ENCODE measurements at places on chromosomes 1 and 21.
A peak's percentile ranks its signal among the peaks of the same experiment; 100 is the strongest.

- no peak for DNase-seq
These were observed 47.1 kb upstream of the CYP2J2 start for GRCh38 chr1:59973719-59974118.

DNA sequence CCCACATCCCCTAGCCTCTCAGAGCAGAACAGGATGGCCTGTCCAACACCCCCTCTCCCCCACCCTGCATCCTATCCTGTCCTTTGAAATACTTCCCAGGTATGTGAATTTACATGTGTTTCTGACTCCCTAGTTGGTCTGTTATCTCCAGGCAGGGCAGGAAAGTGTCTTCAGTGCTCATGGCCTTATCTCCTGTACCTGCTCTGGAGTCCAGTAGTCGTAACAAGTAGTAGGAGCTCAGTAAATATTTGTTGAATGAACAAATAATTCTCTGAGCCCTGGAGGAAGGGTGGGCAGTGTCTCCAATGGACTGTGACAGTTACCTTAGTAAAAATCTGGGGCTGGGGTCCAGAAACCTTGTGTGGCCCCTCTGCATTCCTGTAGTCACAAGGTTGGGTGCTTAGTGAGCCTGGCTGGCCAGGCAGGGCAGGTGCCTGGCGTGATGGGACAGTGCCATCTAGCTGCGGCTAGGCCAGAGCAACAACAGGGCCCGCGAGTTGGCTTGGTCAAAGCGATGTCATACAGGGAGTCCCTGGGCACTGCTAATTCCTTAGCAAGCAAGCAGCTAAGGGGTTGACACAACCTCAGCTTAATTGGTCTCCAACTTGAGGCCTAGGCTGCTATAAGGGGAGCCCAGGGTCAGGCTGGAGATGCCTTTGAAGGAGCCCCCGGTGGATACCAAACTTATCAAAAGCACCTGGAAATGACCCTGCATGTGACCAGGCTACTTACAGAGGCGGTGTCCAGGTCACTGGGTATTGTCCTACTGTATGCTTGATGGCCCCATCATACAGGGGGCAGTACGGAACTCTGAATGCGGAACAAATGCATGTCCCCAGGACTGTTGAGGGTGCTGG lies 89.0 kb upstream of the PPM1J start:
- peak; percentile 47 for DNase-seq

DNA sequence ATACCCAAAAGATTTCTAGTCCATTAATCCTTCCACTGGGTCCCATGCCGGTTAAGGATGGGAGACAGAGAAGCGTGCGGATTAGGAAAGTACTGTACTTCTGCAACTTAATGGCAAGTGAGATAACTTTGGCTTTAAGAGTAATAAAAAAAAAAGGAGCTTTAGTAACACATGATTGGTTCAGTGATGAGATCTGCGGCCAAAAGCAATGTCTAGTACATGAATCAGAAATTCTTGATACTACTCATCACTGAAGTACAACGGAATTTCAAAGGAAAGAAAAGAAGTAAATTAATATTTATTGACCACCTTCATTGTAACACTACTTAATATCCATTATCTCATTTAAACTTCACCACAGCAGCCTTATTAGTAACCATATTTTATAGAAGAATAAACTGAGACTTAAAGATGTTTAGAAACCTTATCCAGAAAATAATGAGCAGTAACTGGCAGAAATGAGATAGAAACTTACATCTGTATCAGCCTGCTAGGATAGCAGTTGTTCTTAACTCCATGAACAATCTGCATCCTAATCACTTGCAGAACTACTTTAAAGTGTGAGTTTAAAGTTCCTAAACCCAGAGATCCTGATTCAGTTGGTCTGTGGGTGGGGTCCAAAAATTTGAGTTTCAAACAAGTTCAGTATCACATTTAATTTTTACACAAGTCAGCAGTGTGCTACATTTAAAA lies 14.1 kb upstream of the NUF2 start:
- no peak for DNase-seq

DNA sequence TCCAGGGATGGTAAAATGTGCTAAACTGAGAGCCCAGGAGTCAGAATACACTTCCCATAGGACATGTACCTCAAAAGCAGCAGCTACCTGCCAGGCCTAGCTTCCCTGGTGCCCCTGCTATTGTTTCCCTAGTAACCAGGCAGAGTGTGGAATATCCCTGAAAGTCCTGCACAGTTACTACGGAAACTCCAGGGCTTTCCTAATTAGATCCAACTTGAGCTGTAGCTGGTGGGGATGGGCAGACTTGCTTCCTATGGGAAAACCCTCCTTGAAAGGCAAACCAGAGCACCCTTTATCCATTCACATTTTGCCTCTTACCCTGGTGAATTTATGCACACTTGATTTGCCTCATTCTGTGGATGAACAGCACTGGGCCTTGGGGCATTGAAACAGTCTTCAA lies 559.9 kb upstream of the PBX1 start:
- DNase-seq = no peak

DNA sequence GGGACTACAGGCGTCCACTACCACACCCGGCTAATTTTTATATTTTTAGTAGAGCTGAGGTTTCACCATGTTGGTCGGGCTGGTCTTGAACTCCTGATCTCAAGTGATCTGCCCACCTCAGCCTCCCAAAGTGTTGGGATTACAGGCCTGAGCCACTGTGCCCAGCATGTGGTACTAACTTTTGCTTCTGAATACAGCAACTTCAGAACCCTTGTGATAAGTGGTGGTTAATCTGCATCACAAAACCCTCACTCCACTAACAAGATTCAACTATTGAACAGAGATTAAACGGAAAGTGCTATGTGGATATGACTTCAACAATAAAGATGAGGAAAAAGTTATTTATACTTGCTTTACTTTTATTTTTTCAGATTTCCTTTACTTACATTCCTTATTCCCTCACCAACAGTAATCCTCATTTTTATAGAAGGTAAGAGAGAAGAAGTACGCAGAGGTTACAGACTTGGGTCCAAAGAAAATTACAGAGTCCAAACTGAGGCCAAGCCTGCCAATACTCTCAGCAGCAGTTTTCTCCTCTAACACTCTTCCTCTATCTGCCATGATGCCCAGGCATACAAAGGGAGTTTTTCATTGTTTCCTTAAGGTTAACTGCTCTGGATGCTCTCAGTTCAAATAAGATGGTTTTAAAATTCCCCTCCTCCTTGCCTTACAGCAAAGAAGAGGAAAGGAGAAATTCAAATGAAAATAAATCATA lies 44.3 kb downstream of the SLC16A1 start:
- no peak for DNase-seq

- DNase-seq = peak; percentile 30
These were observed 64.0 kb upstream of the HMCN1 start for GRCh38 chr1:185670187-185670627.

DNA sequence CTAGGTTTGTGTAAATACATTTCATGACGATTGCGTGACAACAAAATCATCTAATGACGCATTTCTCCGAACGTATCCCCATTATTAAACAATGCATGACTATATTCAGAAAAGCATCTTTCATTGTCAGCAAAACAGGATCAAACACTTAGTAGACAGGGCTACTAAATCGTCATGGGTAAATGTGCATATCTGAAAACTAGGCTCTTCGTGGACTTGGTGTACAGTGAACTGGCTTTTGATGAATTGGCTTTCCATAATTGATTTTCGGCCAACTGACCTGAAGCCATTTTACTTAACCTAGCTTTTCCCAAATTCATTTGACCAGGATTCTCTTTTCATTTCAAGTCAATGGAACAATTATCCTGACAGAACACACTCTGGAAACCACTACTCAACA lies 665.0 kb downstream of the SMYD3 start:
- no peak for DNase-seq

GRCh38 chr1:58896246-58897183 lies 112.7 kb upstream of the JUN start:
- no peak for DNase-seq

DNA sequence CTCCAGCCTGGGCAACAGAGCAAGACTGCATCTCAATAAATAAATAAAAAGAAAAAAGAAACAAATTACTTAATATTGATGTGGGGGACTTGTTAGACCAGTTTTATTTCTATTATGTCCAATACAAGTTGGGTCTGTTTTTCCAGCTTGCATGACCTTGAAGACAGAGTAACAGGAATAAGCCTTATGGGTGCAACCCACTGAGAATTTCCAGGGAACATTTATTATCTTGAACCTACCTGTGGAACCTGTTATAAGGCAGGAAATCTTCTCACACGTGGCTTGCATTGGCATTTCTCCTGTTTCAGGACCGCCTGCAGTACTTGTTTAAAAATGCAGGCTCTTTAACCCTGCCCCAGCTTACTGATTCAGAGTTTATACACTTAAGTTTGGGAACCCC lies 64.0 kb downstream of the ZBTB17 start:
- no peak for DNase-seq

GRCh38 chr1:158257888-158258287 lies 3.7 kb downstream of the CD1A start:
- DNase-seq = no peak

DNA sequence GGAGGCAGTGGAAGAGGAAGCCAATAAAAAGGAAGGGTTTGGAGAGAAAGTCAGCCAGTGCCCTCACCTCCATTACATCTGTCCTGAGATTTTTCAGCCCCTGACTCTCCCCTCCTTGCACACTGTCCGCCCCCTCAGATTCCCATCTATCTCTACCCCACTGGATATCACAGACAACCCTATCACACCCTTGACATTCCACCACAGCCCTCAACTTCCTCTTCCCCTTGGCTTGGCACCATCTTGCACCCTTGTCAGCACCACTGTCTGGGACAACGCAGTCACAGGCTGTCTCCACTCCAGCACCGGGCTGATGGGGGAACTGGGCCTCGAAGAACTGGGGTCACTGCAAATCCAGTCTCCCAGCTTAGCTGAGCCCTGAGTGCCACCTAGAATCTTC lies 14.2 kb upstream of the PLEKHA6 start:
- DNase-seq = no peak

GRCh38 chr21:43012596-43012995 lies 38.2 kb downstream of the PKNOX1 start:
- no peak for DNase-seq

GRCh38 chr1:181100015-181100905 lies 11.8 kb downstream of the IER5 start:
- DNase-seq = no peak

DNA sequence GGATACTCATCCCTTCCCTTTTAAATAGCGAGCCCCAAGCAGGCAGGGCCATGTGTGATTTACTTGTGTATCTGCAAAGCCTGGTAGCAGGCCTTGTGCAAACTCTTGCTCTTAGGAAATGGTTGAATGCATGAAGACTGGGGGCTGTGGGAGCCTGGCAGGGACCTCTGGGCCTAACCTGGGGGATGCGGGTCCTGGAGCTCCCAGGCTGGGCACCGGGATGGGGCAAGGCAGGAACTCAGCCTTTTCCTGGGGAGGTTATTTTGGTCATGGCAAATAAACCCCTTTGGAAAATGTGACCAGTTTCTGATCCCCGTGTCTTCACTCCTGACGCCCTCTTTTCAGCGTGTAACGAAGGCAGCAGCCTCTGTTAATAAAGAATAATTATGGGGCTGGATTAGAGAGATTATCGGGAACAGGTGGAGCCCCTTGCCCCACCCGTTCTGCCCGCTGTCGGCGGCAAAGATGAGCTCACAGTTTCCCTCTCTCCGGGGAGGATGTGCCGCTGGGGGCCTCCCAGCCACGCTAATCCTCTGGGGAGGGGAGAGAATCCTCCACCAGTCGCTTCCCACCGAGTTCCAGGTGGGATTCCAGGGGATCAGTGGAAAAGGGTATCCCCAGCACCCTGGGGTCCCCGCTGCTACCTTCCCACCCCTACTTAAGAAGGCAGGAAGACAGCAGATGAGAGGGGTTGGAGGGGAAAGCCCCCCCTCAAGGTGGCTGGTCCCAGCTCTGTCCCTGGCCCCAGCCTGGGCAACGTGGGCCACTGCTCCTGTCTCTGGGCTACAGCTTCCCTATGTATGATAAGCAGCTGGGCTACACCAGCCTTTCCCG lies 69.7 kb upstream of the WNT4 start:
- DNase-seq = no peak

GRCh38 chr1:28517649-28517999 lies 11.8 kb downstream of the RCC1 start:
- no peak for DNase-seq

GRCh38 chr1:165858364-165858823 lies 31.0 kb downstream of the UCK2 start:
- DNase-seq = no peak

GRCh38 chr1:30601316-30602085 lies 121.9 kb downstream of the MATN1 start:
- no peak for DNase-seq

- DNase-seq = no peak
These were observed 401 bp downstream of the TP73 start for GRCh38 chr1:3652548-3653285.

- DNase-seq = no peak
These were observed 33.9 kb downstream of the TMEM51 start for GRCh38 chr1:15187175-15188129.

DNA sequence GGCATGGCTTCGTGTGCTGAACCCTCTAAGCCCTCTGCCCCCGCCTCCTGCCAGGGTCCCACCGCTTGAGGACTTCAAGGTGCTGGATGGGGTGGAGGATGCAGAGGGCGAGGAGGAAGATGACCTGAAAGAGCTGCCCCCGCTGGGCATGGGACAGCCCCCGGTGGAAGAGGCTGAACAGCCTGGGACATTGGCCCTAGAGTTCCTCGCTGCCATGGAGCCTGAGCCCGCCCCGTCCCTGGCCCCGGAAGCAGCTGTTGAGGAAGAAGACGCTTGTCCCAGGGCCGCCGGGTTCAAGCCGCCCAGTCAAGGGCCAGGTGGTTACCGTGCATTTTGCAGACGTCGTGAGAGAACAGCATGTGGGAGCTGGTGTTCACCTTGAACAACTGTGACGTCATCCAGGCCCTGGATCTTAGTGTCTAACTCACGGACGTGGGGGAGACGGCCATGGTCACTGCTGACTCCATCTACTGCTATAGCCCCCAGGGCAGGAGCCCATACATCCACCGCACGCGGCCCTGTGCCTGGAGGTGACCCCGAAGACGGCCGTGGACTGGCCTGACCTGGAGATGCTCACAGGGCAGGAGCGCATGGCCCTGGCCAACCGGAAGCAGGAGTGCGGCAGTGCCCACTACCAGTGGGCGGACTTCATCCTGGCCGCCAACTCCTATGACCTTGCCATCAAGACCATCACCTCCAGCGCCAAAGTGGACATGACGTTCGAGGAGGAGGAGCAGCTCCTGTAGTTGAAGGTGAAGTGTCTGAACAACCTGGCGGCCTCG lies 90.1 kb downstream of the PPP1R12B start:
- no peak for DNase-seq

GRCh38 chr1:41827991-41828570 lies 90.6 kb downstream of the HIVEP3 start:
- DNase-seq = no peak

- DNase-seq = no peak
These were observed 16.9 kb downstream of the MATN1 start for GRCh38 chr1:30706528-30706927.

- no peak for DNase-seq
These were observed 122.2 kb downstream of the PATJ start for GRCh38 chr1:61864489-61864888.

- DNase-seq = peak; percentile 88
These were observed 65.9 kb downstream of the PIK3CD start for GRCh38 chr1:9717193-9718005.

DNA sequence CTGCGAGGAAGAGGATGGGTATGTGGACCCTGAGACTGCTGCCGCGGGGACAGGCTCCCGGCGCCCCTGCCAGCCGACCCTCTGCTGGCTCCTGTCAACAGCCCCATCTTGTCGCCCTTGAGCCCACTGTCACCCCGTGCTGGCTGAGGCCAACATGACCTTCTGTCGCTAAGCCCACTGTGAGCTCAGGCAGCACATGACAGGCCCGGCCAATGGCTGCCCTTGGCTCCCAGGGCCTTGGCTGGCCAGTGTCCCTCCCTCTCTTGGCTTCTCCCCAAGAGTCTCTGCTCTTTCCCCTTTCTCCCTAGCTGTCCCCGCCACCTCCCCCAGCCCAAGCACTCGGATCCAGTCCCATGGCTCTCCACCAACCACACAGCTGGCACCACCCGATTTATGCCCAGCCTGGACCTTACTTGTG lies 3.5 kb downstream of the PEX10 start:
- DNase-seq = no peak

All from MM.1S (cell line).